ENCODE measurements at places on chromosomes 2 and 18.
A peak's percentile ranks its signal among the peaks of the same experiment; 100 is the strongest.

DNA sequence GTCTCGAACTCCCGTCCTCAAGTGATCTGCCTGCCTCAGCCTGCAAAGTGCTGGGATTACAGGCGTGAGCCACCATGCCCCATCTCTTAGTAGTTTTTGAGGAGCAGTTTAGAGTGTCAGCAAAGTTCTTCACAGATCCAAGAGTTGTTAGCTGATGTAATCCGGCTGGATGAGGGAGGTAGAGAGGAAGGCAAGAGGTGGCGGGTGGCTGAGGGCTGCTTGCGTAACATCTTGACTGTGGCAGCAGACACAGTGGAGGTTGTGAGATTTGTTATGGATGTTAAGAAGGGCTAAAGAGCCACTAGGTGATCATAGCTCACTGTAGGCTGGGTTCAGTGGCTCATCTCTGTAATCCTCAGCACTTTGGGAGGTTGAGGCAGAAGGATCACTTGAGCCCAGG, 19.5 kb upstream of the FAM136A start:
- DNase-seq, result no peak

DNA sequence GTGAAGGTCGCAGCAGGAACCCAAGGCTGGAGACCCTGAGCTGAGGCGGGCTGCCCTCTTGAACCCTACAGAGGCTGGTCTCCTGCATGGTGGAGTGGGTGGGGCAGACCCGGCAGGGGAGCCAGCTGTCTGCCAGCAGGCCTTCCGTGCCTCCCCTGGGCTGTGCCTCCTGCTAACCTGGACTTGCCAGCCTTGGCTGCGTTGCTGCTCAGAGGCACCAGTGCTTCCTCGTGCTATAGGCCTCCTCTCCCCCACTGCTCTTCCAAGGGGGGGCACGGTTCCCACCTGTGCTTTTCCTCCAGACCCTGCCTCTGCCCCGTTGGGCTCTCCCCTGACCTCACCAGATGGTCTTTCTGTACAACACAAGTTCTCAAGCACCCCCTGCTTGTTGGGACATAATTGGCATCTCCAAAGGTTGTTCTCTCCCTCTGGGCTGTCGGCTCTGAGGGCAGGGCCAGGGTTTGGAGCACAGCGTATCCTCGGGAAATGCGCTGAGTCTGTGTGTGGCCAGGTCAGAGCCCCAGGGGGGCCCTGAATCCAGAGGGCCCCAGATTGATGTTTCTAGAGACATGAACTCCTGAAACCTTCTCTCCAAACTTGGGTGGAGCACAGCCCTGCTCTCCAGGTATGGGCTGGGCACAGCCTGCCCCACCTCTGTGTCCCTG, 6.7 kb downstream of the ARHGEF4 start:
- no peak for DNase-seq

DNA sequence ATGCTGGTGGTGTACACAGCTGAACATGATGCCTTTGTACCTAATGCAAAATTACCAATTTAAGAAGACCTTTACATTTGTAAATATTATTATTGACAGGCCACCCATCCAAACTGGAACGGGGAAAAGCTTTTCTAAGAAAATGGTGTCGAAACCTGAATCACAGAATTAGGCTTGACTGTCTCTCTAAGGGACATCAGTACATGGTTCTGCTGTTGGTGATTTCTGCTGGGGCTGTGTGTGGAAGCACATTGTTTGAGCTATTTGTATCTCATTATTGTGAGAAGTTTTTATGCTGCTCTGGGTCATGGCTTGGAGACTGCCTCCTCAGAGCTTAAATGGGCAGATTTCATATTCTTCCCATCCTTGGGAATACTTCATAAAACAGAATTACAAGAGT, 420.9 kb upstream of the POU3F3 start:
- DNase-seq, result no peak

- no peak for DNase-seq
Observed at GRCh38 chr2:28532399-28532798, 36.5 kb downstream of the PLB1 start.

GRCh38 chr2:240319221-240319854, 116.1 kb upstream of the GPC1 start:
- no peak for DNase-seq

DNA sequence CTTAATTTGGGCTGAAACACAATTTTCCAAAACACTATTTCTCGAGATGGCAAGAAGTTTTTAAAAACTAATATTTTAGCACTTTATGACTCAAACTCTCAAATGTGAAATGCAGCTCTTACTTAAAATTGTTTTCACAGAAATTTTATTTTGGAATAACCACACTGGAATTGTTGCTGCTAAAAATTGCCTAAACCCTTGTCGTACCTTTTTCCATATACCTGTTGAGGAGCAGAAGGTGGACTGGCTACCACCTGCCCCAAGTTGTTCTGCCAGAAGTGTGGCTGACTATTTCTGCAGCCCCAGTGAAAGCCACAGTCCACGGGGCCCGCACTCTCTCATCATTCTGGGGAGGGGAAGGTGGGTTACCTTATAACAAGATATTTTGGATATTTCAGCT, 23.4 kb downstream of the TNFRSF11A start:
- no peak for DNase-seq

DNA sequence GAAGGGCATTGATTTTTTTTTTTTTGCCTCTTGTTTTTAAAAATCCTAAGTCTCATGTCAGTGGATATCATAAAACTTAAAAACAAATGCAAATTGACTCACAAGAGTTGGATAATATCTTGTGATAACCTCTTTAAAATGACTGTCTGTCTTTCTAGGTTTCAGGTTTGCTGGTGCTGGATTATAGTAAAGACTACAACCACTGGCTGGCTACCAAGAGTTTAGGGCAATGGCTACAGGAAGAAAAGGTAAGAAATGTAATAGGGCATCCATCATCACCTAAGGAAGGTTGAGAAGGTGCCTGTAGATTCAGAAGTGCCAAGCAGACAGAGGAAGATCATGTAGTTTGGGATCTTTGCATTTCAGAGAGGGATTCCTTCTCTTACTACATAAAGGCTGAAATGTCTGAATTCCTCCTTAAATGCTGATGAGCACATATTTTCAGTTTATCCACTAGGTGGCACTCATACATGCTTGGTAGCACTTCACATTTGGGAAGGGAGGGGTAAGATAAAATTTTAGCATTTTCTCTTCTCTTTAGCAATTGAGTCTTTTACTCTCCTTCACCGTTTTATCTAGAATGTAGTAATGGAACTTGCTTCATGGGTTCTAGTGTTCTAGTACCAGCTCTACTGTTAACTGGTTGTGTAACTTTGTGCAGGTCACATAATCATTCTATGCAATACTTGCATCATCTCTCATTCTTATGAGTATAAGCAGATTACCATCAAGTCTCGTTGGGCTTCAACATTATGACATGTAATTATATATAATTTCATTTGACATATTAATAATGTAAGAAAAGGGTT, 21.1 kb downstream of the CPS1 start:
- peak; percentile 24 for DNase-seq

DNA sequence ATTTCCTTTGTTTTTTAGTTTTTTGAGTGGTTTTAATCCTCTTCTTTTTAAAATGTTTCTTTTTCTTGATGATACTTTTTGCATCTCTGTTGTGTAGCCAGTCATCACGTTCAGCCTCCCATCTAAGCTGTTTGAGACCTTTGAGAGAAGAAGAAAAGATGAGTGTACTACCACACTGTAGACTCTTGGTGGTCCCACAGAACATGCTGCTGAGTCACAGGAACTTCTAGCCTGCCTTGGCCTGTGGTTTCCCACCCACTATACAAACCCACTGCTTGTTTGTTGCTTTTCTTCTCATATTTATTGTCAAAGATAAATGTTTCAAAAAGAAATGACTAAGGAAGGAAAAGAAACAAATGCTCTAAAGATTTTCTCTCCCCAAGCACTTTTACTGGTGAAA, 5.5 kb downstream of the CEBPZOS start:
- no peak for DNase-seq

Measured in Panc1 (cell line).